Activated CD4-positive, alpha-beta T cell treated with anti-CD3 and anti-CD28 coated beads, Interleukin-2, amount 50 U/mL, for 48 hours (primary cell): ENCODE measurements at places on chromosomes 1 and 21.

DNA sequence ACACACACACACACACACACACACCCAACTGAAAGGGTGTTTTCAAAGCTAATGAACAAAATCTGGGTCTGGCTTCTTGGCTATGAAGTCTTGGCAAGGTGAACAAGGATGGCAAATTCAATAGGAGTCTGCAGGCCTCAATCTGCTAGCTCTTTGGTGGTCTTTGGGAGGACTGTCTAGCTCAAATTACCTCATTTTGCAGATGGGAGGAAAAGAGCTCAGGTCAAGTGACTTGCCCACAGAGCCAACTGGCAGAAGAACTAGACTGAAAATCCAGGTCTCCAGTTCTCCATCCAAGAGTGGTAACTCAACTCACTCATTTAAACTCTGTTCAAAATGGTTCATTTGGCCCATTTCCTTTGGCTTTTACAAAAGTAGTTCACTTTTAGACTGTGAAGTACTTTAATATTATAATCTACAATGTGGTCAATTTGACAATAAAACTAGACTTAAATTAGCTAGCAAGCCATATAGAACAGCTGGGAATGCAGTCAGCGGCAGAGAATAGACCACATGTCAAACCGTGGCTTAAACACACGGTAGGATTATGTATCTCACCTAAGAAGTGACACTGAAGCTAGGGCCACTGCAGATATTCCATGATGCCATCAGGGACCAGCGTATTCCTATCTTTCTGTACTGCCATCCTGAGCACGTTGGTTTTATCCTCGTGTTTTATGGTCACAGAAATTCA is 112.9 kb downstream of the APP start:
- DNase-seq, result no peak

DNA sequence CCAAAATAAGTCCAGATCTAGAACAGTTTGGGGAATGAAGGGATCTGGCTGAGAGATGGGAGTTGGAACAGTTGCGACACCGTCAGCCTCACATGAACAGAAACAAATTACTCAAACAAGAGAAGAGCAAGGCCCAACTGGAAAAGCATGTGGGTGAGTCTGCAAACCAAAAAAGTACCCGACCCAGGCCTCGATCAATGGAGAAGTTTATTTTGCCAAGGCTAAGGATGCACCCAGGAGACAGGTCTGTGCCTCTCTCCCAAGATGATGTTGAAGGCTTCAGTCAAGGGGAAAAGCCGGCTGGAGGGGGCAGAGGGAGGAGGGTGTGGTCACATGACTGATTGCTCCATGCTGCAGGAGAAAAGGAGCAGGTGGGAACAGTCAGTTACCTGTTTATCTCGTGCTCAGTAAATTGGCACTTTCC is 42.3 kb downstream of the KRTAP10-1 start:
- DNase-seq, result no peak

DNA sequence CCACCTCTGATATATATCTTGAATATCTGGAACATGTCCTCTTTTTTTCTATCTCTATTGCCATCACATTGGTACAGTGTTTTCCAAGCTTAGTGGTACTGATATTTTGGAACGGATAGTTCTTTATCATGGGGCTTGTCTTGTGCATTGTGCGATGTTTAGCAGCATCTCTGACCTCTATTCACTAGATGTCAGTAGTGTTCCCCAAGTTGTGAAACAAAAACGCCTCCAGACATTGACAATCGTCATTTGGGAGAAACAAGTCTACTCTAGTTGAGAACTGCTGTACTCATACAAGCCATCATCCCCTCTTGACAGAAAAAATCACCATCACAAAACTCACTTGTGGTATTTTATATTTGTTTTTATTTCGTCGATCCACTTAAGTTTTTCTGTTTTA is 79.7 kb upstream of the CHODL start:
- no peak for DNase-seq

GRCh38 chr1:115322631-115323030 is 15.4 kb downstream of the NGF start:
- no peak for DNase-seq

- no peak for DNase-seq
Measured at GRCh38 chr1:155507945-155508344, 54.7 kb downstream of the ASH1L start.
